Activated naive CD8-positive, alpha-beta T cell treated with anti-CD3 and anti-CD28 coated beads, Interleukin-2, amount 10 ng/mL, durations not matched to agents 7 days and 5 days (primary cell): ENCODE measurements at places on chromosomes 2 and 18. TPM values are rescaled to one million over a fixed set of nuclear protein-coding genes. Genes with fewer than 3 reads are reported as not detected.

DNA sequence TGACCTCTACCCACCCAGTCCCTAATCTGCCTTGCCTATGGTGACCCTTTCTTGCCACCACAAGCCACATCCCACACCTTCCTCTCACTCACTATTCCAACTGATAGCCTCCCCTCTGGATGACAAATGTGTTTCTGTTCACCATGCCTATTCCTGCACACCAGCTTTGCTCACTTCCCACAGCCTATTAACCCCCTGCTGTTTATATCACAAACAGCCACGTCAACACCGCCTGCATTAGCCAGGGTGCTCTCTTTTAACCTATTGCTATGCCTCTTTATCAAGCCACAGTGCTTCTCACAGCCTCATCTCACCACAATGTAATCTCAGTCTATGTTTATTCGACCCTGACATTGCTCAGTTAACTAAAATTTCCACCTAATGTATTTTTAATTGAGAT lies 271.8 kb downstream of the SUCLG1 start:
- no peak for DNase-seq

GRCh38 chr2:11569636-11570035 lies 35.8 kb downstream of the GREB1 start:
- DNase-seq: no peak

DNA sequence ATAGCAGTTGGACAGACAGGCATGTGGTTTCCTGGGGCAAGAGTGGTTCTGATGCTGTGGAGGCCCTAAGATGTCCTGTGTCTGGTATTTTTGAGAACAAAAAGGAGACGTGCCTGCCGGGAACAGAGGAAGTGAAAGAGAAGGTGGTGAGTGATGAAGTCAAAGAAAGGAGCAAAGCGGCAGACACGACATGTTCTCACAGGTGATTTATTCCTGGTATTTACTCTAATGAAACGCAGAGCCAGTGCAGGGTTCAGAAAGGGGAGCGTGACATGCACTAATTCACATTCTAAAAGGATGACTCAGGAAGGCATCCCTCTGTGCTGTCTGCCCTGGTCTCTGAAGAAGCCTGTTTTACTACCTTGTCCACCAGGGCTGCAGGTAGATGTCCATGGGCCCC lies 211.0 kb downstream of the KCNE4 start:
- DNase-seq: no peak

- DNase-seq: no peak
These were observed 272.9 kb downstream of the IRS1 start for GRCh38 chr2:226526716-226527115.

DNA sequence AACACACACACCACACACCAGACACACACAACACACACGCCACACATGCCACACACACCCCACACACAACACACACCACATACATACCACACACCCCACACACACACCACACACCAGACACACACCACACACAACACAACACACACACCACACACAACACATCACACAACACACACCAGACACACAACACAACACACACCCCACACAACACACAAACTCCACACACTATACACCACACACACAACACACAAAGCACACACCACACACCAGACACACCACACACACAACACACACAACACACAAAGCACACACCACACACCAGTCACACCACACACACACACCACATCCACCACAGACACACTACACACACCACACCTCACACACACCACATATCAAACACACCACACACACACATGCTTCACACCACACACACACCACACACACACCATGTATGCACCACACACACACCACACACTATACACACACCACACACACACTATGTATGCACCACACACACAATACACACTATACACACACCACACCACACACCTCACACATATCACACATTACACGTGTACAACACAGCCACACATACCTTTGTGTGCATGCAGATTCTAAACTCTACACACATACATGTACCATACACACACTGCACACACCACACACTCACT lies 72.2 kb downstream of the TMEM18 start:
- no peak for DNase-seq

DNA sequence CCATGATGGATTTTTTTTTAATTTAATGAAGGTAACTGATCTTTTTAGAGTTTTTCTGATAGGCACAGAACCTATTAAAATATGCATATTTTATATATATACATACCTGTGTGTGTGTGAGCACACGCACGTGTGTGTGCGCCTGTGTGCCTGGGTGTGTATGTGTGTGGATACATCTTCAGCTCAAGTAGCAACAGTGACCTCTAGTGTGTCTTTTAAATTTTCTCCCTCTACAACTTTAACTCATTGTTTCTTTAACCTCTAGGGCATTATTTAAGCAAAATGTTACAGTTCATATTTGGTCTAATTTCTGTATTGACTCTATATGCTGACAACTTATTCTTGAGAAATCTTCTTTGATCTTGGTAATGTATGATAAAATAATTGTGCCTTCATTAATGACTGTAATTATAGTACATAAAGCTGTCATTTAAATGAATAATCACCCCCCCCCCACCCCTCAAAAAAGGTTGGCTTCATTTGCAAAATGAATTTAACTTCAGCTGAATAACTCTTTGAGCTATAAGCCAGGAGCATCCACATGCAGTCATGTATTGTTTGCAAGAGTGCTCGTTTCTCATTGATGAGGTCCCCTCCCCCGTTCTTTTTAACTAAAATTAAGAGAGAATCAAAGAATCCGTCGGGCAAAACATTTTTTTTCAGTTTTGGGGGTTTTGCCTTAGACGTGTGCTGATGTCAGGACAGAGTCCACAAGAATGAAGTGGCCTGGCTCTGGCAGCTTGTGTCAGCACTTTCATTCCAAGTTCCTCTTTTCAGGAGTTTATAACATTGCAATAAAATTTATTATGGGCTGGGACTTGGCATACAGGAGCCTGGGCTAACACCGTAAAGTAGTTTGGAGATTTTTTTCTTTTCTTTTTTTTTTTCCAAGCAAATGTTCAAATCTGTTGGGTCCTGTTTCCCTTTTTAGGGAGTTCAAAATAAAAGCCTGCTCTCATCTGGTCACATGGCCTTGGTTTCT lies 80.0 kb downstream of the ETAA1 start:
- DNase-seq: no peak

Gene SNX17
- total RNA-seq: 116 TPM

Gene UGT1A4
- not detected for total RNA-seq

Gene SPTBN1
- total RNA-seq: 120 TPM

Gene LYG1
- total RNA-seq: 2.5 TPM
